ENCODE measurements at places on chromosomes 12 and 14. TPM values are rescaled to one million over a fixed set of nuclear protein-coding genes. Genes with fewer than 3 reads are reported as not detected.

The OTOGL gene
- total RNA-seq: 0.67 TPM

The KRT73 gene
- total RNA-seq: not detected

The CAPZA3 gene
- not detected for total RNA-seq

The CMA1 gene
- total RNA-seq: not detected

The DHRS2 gene
- 3.4 TPM for total RNA-seq

The OVCH1 gene
- not detected for total RNA-seq

The THTPA gene
- total RNA-seq: 5.0 TPM

The CRIP1 gene
- total RNA-seq: not detected

The SLCO1B1 gene
- 0.81 TPM for total RNA-seq

GRCh38 chr14:103279142-103280025, 54.7 kb upstream of the EIF5 start:
- no peak for DNase-seq

GRCh38 chr14:90567991-90568390, 171.2 kb downstream of the CALM1 start:
- DNase-seq: no peak

DNA sequence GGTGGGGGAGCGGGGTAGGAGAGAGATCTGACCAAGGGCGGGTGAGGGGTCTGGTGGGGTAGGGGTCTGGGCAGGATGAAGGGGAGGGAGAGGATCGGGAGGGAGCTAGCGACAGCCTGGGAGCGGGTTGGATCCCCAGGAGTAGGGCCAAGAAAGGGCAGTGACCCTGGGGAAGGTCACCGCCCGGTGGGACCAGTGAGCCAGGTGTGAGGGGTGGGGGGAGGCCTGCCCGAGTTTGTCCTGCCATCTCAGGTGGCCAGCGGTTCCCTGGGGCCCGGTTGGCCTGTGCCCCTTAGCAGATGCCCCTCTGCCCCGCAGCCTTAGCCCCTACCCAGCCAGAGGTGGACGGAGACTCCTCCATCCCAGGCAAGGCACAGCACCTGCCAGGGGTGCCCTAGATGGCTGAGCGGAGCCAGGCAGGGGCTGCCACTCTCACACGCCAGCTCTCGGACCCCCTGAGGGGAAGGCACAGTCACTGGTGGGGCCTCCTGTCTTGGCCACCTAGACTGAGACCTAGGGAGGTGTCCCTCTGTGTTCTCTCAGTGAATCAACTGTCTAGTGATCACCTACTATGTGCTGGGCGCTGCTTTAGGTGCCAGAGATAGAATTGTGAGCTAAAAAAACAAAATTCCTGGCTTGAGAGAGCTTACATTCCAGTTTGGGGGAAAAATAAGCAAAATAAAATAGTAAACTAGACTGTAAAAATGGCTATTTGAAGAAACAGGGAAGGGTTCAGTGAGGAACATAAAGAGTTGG, 629 bp upstream of the TTC7B start:
- DNase-seq: no peak

- DNase-seq: peak; percentile 28
Observed at GRCh38 chr12:96015672-96016071, 19.5 kb upstream of the HAL start.

DNA sequence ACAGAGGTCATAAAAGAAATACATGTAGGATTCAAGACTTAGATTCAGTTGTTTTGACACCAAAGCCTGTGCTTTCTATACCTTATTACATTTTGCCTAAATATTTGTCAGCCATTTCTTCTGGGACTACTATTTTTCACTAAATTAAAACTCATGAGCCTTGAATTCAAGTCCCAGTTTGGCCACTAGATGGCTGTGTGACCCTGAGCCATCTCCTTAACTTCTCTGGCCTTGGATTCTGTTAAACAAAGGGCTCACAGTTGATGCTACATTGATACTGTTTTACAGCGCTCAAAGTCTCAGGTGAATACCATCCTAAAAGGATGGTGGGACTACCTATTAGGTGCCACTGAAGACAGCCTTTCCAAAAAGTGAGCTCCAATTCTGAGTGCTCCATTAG, 39.6 kb upstream of the CCDC198 start:
- DNase-seq: no peak

DNA sequence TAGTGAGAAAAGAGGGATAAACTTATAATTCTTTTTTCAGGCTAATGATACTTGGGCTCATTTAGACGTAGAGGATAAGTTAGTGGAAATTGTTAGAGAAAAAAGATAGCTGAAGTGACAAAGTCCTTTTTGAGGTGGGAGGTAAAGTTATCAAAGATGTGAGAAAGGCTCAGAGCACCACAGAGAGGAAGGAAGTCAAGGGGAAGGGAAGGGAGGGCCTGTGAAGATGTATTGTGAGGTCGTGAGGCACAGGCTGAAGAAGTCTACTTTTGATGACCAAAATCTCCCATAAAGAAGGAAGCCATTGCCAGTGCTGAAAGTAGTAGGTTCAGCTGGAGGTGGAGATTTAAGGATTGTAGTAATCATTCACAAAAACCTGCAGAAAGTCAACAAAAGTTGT, 19.4 kb upstream of the PTGDR start:
- no peak for DNase-seq

- no peak for DNase-seq
Observed at GRCh38 chr12:90546511-90546910, 408.5 kb downstream of the CCER1 start.

- DNase-seq: no peak
Observed at GRCh38 chr12:90627180-90627896, 327.6 kb downstream of the CCER1 start.

DNA sequence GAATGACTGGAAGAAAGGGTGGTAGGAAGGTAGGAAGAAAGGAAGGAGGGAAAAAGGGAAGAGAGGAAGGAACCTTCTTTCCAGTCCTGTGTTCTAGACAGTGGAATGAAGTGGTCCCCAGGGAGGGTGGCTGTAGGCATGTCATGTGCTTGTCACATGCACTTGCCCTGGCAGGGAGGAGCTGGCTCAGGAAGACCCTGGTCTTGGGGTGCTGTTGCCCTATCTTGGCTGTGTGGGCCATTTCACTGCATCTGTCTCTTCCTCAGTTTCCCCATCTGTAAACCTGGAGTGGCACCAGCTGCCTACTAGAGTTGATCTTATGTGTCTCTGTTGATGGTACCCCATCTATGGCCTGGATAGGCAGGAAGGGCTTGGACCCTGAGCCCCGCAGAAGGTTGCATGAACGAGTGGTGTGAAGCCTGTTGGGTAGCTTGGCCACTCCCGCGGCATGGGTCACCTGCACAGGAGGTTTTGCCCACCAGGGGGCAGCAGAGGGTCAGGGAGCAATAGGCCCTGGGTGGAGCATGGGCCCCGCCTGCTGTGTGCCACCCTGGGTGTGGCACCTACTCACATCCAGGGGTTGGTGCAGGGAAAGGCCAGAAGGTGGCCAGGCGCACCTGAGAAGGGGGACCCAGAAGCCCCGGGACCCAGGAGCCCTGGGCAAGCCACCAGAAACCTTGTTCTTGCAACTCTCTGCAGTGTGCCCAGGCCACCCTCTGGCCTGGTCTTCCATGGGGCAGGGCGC, 25.1 kb downstream of the MEG3 start:
- DNase-seq: peak; percentile 10

DNA sequence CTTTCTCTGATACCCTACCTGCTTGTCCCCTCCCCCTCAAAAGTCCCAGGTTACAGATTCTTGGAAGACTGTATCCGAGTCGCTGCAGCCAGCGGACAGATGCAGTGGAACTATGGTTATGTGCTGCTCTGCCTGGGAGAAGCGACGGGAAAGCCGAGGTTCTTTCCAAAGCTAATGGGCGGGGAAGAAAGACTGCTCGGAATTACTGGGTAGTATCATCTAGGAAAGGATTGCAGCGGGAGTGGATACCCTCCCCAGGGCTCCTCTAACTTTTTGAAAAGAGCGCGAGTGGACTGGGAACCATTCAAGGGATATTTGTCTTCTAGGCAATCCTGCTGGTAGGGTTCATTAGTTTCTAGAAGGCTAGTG, 1.4 kb downstream of the PTHLH start:
- DNase-seq: no peak

- DNase-seq: no peak
Observed at GRCh38 chr14:25666877-25667276, 616.9 kb upstream of the STXBP6 start.

DNA sequence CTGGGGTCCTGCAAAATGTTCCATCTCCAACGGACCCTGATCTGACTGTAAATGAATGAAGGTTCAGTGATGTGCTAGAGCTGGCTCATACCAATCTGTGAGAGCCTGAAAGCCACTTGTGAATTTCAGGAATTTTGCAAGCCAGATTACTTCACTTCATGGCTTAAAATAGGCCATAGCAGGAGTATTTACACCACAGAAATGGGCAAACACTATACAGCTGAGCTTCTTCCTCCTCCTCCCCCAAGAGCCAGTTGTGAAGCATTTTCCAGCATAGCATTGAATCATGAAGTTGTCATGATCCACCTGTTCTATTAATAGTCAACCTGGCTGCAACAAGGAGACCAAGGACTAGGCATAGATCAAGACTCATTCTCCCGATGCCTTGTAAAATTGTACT, 141.3 kb upstream of the RASSF8 start:
- no peak for DNase-seq

- DNase-seq: no peak
Observed at GRCh38 chr14:103480595-103480994, 42.0 kb downstream of the CKB start.

DNA sequence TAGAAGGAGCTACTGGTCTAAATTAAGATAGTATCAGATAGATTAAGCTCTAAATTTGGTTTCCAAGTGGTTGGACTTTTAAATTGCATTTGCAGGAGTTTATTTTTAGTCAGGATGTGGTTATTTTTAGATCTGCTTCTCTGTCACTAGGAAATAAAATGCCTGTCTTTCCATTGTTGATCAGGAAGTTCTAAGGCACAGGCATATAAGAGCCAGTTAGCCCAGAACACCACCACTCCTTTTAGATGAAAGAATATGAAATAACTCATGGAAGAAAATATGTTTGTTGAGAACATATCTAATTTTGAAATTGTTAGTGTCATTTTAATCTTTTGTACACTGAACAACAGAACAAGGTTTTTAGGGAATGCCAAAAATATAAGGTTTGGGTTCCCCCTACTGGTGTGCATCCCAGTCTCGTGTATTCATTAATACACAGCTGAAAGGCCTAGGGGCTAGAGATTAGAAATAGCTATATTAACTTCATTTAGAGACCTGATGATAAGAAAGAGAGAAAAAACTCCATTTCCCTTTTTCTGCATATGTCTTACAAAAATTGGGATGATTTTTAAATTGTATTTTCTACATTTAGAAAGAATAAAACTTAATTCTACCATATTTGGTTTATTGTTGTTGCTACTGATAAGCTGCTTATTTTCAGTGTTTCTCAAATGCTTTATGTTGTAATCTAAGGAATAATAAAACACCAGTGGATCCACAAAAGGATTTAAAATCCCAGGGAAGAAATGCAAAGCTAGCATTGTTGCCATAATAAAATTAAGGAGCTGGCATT, 67.2 kb downstream of the RIC8B start:
- peak; percentile 56 for DNase-seq

GRCh38 chr12:80745851-80746505, 29.3 kb downstream of the MYF5 start:
- DNase-seq: no peak

GRCh38 chr14:88191605-88192004, 131.5 kb downstream of the KCNK10 start:
- DNase-seq: no peak

GRCh38 chr12:88435334-88436076, 144.8 kb downstream of the KITLG start:
- no peak for DNase-seq

DNA sequence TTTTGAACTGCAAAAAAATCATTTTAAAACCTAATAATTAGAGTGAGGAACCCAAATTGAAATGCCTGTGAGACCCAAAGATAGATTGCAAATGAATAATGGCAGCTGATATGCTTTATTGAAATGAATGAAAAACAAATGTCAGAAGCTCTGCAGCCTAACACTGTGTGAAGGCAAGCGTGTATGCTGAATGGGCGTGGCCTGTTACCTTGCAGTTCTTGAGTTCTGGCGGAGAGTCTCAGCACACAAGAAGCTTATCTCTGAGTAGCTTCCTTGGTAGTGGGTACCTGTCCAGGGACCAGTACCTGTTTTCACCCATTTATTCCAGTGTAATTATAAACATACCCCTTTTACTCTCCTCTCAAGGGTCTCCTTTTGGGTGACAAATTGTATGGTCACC, 341.2 kb downstream of the NPAS3 start:
- DNase-seq: no peak

DNA sequence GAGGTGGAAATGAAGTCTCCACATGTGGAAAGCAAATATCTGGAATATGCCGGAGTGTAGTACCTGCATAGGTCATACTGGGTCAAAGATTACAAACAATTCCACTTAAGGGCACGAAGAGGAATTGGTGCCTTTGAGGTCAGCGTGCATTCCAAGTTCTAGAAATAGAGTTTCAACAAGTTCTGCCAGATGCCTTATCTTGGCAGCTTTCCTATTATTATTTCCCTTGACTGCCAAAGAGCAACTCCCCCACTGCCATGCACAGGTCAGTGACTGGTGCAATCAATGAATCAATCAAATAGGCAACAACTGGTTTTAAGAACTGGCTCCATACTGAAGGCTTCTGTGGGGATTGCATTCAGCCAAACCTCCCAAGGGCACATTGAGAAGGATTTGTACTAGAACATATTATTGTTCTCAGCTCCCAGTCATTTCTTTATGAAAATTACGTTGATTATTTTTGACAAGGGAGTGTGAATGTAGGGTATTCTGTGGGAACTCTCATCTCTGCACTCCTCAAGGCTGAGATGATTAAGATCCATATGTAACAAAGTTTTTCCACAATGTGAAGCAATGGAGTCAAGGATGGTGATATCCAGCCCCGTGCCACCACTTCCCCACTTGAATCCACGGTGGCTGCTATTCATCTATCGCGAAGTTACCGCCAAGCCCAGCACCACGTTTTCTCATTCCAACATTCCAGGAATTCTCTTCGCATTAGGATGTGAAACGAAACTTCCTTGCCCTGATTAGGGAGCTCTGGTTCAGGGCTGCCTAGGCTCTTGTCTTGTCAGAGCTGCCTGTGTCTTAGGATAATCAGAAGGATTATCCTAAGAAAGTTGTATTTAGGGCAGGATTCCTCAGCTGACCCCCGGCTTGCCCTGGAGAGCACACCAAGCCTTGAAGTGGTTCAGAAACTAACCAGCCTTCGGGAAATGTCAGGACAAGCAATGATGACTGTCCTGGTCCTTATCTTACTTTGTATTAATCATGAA, 115.1 kb upstream of the PCED1B start:
- DNase-seq: peak; percentile 90

- peak; percentile 67 for DNase-seq
Observed at GRCh38 chr12:114430306-114430705, 24.4 kb upstream of the TBX5 start.

- no peak for DNase-seq
Observed at GRCh38 chr12:47349137-47350061, 269.6 kb upstream of the AMIGO2 start.

GRCh38 chr12:54592316-54592715, 3.9 kb upstream of the PPP1R1A start:
- peak; percentile 11 for DNase-seq

GRCh38 chr12:59742841-59743240, 147.0 kb downstream of the SLC16A7 start:
- no peak for DNase-seq

GRCh38 chr14:90803249-90803648, 13.0 kb downstream of the TTC7B start:
- no peak for DNase-seq

- DNase-seq: no peak
Observed at GRCh38 chr14:86153480-86153879, 623.5 kb downstream of the FLRT2 start.

Measured in A172 (cell line).